ENCODE measurements at places on chromosomes 7 and 10.

GRCh38 chr10:131831561-131831960 is 69.2 kb upstream of the PPP2R2D start:
- DNase-seq, result no peak

DNA sequence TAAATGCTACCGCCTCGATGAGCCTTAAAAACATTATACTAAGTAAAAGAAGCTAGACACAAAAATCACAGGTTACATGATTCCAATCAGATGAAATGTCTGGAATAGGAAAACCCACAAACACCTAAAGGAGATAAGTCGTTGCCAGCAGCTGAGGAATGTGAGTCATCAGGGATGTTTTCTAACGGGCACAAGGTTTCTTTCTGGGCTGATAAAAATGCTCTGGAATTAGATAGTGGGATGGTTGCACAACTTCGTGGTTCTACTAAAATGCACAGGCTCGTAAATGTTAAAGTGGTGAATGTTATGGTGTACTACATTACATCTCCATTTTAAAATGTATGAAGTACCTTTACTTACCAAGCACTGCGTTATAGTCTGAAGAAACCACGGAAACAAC is 9.7 kb downstream of the ABLIM1 start:
- no peak for DNase-seq

- DNase-seq, result no peak
Observed at GRCh38 chr10:126508535-126509040, 120.3 kb upstream of the ADAM12 start.

- DNase-seq, result no peak
Observed at GRCh38 chr10:11673346-11674280, 62.2 kb upstream of the USP6NL start.

DNA sequence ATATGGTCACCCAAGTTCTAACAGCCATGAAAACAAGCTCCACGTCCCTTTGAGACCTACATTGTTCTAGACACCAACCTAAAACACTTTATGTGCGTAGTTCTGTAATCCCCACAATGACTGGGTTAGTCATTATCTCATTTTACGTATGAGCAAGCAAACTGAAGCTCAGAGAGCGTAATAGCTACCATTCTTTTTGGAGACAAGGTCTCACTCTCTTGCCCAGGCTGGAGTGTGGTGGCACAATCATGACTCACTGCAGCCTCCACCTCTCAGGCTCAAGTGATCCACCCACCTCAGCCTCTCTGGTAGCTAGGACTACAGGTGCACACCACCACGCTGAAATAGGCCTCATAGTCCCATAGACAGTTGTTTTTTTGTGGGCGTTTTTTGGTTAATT is 10.5 kb downstream of the DAGLB start:
- DNase-seq, result no peak

Measured in T-helper 9 cell (primary cell).